Kidney tubule cell (primary cell): ENCODE measurements at places on chromosomes 1 and 21.
A peak's percentile ranks its signal among the peaks of the same experiment; 100 is the strongest.

- peak; percentile 46 for DNase-seq
Measured at GRCh38 chr1:201468501-201468843, 516 bp downstream of the PHLDA3 start.

DNA sequence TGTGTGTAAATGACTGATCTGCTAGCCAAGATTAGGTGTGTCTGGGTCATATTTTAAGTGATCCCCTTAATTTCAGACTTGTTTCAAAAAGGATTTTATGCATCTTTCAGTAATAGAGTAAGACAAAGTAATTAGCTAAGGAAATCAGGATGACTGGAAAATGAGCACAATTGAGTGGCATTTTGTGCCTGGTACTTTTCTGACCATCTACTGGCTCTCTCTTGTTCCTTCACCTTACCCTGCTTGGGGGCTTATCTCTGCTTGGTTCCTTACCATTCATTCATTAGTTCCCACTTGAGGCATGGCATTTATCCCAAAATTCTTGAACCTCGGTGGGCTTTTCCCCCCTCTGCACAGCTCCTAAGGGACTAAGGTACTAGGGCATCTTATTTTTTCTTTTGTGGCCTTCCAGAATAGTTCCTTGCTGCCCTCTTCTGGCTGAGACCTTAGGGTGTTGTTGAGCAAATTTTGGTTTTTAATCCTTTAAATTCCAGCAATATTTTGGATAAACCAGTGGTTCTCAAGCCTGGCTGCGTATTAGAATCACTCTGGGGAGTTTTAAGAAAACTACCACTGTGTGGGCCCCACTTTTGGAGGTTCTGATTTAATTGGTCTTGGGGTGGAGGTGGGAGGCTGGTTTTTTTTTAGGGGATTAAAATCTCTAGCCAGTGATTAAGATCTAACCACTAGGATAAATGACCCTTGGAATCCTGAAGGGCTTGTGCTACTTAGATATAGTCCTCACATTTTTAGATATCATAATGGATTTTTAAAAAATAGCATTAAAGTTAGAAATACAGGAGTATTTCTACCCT lies 50.8 kb downstream of the HS2ST1 start:
- peak; percentile 40 for DNase-seq

GRCh38 chr1:111249960-111250359 lies 22.4 kb downstream of the CHI3L2 start:
- DNase-seq, result no peak

GRCh38 chr1:59978511-59978910 lies 51.9 kb upstream of the CYP2J2 start:
- no peak for DNase-seq

DNA sequence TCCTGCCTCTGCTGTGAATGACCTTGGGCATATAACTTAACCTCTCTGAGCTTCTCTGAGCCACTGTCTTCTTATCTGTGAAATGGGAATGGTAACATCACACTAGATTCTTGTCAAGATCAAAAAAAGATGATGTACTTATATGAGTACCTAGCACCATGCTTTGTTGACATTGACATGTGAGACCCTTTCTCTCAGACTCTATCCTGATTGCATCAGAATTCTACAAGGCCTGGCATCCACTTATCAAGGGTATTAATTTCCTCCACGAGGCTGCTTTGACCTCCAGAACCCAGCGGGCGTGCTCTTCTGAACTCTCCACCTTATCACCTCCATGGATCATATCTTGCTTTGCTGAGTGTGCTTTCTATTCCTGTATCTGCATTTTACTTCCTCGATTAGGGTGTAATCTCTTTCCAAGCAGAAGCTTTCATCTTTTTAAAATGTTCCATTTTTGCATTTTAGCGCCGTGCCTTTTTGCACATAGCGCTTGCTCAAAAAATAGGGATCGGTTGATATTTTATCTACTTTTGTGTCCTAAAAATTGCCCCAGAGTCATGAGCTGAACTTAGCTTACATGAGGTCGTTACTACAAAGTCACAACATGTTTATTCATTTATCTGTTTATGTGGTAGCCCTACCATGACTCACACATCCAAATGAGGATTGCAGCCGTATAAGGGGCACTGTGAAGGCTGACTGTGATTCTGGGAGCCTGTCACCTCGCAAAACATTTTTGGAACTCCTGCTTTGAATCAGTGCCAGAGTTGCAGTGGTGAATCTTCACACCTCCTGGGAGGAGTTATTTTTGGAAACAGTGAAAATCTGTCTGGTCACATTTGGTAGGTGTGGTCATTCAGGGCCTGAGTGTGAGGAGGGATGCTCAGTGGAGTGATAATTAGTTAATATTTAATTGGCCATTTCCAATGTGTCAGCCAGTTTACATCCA lies 63.2 kb downstream of the IER5 start:
- DNase-seq, result peak; percentile 22

GRCh38 chr1:45753248-45754037 lies 3.0 kb upstream of the IPP start:
- DNase-seq, result no peak

DNA sequence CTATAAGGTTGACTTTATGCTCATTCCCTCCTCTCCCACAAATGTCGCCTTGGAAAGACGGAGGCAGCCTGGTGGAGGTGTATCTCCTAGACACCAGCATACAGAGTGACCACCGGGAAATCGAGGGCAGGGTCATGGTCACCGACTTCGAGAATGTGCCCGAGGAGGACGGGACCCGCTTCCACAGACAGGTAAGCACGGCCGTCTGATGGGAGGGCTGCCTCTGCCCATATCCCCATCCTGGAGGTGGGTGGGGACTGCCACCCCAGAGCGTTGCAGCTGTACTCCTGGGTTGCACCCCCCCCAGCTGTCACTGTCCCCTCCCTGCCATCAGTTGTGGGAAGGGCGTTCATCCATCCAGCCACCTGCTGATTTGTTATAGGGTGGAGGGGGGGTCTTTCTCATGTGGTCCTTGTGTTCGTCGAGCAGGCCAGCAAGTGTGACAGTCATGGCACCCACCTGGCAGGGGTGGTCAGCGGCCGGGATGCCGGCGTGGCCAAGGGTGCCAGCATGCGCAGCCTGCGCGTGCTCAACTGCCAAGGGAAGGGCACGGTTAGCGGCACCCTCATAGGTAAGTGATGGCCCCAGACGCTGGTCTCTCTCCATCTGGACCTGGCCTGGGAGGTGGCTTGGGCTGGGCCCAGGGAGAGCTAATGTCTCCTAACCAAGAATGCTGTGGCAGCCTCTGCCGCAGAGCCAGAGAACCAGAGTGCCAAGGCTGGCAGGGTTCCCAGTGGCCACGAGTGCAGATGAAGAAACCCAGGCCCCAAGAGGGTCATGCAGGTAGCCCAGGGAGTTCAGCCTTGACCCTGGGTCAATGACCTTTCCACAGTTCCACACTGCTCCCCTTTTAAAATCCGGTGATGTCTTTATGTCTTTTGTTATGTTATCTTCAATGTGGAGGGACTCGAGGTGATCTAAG lies 13.1 kb downstream of the PCSK9 start:
- no peak for DNase-seq

DNA sequence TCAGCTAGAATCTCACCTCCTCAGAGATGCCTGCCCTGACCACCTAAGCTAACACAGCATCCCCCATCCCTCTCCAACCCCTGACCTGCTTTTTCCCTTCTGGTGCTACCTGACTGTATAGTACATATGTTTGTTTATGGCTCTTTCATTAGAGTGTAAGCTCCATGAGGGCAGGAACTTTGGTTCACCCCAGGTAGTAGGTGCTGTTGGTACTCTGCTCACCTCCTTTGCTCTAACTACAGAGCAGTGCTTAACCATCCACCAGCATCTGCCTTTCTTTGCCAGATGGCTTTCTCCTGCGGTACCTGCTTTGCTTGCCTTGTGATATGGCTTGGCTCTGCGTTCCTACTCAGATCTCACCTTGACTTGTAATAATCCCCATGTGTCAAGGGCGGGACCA lies 18.7 kb upstream of the BLACAT1 start:
- no peak for DNase-seq

DNA sequence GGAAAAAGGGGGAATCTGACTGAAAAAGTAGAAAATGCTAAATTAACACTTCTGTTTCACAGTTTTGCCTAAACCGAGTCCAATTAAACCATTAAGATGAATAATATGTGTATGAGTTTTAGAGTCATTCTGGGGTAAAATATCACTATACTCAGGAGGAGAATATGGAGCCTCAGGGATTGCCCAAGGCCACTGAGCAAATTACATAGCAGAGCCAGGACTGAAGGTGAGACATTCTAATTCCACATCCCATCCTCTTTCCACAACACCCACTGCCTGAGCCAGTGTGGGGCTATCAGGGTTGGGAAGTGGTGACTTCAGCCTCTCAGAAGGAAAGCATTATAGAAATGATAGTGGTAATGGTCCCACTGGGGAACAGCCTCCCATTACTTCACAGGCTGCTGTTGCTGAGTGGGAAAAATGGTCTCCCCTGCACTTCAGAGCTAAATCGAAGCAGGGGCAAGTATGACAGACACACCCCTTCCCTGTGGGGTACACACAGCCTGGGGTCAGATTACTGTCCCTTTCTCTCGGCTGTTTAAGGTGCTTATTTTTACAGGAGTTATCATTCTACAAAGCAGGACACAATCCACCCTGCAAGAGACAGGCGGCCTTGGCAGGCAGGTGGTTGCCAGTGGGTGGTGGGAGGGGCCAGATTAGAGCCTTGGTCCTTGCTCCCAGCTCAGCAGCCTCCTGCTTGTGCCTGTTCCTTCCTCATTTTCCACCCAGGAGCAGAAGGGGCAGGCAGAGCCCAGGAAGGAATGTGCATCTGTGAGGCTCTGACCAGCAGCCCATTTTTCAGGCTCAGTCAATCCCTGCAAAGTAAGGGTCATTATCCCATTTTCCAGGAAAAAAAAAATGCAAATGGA lies 9.5 kb upstream of the BCAR3 start:
- DNase-seq, result peak; percentile 59
